ENCODE measurements at places on chromosomes 7 and 10. TPM values are rescaled to one million over a fixed set of nuclear protein-coding genes. Genes with fewer than 3 reads are reported as not detected.

GRCh38 chr10:100993986-100994708, 5.5 kb upstream of the LZTS2 start:
- ATAC-seq = no peak

DNA sequence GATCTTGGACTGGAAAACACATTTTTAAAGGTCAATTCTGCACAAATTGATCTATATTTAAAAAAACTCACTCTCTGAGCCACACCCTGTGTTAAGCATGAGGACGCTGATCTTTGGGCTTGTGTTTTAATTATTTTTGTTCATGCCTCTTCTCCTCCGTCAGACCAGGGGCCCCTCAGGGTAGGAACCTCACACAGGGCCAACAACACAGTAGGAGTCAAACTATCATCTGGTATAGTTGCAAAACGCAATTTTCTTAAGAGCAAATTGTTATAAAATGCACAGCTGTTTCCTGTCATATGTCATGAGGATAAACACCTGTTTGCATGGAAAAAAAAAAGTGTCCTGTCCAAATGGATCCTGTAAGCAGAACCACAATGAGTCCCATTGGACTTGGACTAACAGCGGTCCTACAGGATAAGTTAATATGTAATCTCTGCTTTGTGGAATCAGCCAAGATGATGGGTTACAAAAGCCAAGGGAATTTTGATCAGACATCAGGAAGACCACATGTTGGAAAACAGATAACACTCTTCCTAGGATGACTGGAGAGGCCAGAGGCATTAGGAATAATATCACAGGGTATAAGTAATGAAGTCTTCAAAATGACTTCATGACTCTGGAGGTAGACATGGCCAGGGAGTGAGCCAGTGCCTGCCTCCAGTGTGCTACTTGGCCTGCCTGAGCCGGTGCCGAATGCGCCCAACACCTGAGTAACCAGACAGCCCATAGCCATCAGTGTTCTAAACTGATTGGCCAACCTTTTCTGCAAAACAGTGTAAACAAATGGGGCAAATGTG, 184.9 kb upstream of the ADCY1 start:
- no peak for ATAC-seq

DNA sequence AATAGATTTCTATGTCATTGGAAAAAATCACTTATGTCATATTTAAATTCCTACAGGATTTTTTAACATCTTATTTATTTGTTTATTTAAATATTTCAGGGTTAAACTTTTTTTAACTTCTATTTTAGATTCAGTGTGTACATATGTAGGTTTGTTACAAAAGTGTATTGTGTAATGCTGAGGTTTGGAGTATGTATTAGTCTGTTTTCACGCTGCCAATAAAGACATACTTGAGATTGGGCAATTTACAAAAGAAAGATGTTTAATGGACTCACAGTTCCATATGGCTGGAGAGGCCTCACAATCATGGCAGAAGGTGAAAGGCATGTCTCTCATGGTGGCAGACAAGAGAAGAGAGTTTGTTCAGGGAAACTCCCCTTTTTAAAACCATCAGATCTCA, 65.4 kb downstream of the MGAM2 start:
- ATAC-seq = no peak

DNA sequence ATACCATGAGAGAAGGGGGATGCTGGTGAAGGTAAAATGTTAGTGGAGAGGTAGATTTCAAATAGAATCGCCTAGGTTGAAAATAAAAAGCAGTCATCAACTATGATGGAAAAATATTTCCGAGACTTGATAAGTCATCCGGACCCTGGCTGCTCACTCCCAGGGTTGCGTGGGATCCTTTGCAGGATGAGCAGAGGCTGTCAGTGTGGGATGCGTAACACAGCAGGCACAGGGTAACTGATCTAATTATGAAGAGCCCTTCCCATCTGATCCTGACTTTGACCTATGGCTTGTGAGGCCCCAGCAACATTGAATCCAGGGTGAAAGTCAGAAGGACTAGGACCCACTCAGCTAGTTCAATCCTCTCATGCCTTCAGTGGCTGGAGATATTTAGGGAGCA, 236.9 kb downstream of the DPP6 start:
- no peak for ATAC-seq

GRCh38 chr10:109993551-109994330, 14.0 kb upstream of the ADD3 start:
- no peak for ATAC-seq

DNA sequence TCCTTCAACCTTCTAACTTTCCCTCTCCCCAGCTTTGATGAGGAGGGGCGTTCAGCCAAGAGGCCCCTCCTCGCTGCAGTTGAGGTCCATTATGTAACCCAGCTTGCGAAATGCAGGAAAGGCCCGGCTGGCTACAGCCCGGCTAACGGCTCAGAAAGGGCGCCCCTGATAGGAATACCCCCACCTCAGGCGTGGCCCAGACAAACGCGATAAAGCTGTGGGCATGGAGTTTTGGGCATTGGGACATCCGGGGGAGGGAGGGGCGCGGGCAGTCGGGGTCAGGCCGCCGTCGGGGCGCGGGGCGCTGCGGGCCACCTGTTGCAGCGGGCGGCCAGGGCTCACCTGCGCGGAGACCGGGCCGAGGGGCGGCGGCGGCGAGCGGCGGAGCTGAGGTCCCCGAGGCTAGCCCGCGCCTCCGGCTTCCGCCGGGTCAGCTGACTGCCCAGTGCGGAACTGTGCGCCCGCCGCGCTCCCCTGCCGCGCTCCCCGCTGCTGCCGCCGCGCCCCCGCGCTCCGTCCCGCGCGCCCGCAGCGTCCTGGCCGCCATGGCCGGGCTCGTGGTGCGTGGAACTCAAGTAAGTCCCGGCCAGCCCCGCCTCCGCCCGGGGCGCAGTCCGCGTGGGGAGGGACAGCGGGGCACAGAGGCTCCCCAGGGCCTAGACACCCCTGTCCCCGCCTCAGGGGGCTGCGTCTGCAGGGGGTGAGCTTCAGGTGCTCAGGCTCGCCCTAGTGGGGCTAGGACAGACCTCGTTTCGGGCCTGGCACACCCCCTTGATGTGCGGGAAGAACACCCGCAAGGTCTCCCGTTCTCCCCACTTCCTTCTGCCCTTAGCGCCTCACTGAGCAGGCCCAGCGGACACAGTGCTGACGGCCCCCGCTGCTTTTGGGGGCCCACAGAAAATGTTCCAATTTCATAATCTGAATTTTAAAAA, at the start of gene LRMDA:
Gene LRMDA, plus strand, starts transcription at position 445 of the 932 bp plus-strand sequence.
- peak; percentile 78 for ATAC-seq

- ATAC-seq = no peak
Measured at GRCh38 chr10:110023785-110024465, 16.1 kb downstream of the ADD3 start.

DNA sequence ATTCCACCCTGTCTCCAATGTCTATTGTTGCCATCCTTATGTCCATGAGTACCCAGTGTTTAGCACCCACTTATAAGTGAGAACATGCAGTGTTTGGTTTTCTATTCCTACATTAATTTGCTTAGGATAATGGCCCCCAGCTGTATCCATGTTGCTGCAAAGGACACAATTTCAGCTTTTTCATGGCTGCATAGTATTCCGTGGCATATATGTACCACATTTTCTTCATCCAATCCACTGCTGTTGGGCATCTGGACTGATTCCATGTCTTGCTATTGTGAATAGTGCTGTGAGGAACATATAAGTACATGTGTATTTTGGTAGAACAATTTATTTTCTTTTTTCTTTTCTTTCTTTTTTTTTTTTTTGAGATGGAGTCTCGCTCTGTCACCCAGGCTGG, 68.2 kb downstream of the TMEM178B start:
- no peak for ATAC-seq

GRCh38 chr7:46613116-46613515, 692.0 kb upstream of the IGFBP3 start:
- ATAC-seq = no peak

DNA sequence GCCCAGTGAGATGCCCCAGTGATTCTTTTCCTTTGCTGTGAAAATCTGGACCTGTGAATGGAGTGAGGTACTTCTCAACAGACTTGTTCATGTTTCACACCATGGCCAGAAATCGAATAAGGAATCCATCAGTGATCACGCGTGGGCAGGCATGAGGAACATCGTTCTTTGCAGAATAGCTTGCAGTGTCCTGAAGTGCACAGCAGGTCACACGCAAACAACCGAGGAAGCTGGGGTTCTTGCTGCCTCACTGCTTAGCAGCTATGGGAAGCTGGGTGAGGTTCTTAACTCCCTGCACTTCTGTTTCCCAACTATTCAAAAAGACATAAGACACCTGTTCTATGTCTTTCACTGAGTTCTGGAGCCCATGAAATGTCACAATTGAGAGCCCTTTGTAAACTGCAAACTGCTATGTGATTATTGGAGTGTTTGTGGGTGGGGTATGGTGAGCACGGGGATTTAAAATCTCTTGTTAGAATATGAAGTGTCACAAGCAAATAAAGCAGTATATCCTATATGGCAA, 253.4 kb downstream of the KIAA1217 start:
- ATAC-seq = peak; percentile 62

GRCh38 chr7:99651290-99651689, 28.5 kb downstream of the CYP3A5 start:
- ATAC-seq = no peak

DNA sequence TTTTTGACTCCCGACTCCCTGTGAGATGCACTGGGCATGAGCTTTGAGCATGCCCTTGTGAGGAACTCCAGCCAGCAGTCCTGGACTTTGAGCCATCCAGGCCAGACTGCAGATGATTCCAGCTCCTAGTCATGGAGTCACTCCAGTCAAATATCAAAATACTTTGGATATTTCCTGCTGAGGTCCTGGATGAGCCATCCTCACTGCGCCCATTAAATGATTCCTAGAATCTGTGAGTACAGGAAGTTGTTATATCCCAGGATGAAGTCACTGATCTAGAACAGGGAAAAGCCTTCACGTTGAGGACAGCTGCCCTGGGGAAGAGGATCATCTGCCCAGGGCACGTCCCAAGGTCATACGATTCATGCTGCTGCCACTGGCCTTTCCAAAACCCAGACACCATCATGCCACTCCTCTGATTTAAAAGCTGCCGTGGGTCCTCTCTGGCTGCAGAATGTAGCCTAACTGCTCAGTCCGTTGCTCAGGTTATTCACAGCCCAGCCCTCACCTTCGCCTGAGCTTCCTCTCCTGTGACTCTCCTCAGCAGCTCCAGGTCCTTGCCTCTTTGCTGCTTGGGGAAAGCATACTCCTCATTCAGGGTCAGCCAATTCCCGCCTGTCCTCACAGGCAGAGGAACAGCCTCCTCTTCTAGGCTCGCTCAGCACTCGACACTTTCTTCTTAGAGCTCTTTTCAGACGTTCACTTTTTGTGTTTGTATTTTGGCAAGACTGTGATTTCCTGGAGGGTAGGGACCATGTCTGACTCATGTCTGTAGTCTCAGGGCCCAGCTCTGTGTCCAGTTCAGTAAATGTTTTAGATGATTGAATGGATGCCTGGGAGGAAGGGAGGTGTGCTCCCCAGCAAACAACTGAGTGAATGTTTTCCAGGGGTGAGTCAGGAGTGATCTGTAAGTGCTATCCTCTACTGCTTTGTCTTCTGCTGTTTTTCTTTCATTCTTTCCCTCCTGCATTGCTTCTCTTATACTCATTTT, 157.8 kb downstream of the SNX10 start:
- ATAC-seq = peak; percentile 46

GRCh38 chr7:154912871-154913637, 89.9 kb downstream of the PAXIP1 start:
- ATAC-seq = no peak

GRCh38 chr7:98321301-98321700, 39.8 kb downstream of the BRI3 start:
- ATAC-seq = no peak

- no peak for ATAC-seq
Measured at GRCh38 chr10:90560331-90560730, 297.5 kb downstream of the HTR7 start.

DNA sequence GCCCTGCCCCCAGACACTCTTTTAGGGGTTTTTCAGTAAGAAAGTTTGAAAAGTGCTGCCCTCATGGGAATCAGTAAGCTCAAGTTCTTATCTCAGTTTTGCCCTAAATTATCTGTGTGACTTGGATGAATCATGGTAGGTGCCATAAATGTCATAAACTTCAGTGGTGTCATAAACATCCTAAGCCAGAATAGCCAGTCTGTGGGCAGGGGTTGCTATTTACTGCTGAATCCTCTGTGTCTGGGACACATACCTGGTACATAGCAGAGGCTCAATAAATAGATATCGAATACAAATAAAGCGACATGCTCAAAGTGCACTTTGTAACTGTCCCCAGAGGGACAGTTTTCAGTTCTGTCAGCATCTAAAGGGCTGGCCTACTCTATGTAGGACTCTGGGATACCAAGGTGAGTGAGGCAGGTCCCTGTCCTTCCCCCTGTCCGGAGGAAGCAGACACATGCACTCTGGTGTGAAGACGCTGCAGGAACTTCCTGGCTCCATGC, 502.1 kb downstream of the RPS24 start:
- ATAC-seq = no peak

DNA sequence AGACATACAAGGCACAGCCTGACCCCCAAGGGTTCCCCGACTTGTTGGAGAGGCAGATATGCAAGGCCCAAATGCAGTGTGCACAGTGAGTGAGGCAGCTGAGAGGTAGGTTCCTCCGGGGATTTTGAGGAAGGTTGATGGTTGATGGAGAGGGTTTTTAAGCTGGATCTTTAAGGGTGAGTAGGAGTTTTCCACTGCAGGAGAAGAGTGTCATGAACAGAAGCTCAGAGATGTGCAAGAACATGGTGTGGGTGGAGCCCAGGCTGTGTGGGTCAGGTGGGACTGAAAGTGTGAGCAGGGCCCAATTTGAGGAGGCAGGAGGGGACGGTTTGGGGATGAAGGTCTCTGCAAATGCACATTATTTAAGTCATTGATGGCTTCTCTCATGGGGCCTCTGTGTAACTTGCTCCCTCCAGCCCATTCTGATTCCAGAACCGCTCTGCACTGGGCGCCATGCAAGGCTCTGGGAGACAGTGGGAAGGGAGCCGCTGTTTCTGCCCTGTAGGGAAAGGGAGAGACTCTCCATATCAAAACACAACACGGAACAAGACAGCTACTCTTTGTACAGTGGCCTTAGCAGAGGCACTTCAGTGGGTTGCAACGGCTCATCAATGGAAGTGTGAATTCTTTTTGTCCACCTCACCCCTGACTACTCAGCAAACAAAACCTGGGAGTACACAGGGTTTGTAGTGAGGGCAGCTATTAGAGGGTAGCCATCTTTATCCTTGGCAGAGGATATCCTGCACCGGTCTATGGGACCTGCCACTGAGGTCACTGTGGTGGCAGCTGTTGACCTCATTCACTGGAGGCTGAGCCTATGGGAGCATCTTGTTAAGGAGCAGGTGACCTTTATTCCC, 29.7 kb downstream of the RAMP3 start:
- ATAC-seq = no peak

GRCh38 chr10:26446258-26446657, 8.1 kb downstream of the APBB1IP start:
- no peak for ATAC-seq

ICA1 gene
- 6.6 TPM for total RNA-seq

ADIRF gene
- 205 TPM for total RNA-seq

DPYSL4 gene
- 1.6 TPM for total RNA-seq

LMTK2 gene
- 16.0 TPM for total RNA-seq

AKR1C4 gene
- total RNA-seq = not detected

FAM3C gene
- total RNA-seq = 27.4 TPM

LRRC18 gene
- not detected for total RNA-seq

CLDN4 gene
- 0.54 TPM for total RNA-seq

SMO gene
- 20.1 TPM for total RNA-seq

All from gastroesophageal sphincter (tissue), 4 donors.